ENCODE measurements at places on chromosomes 1 and 21.
A peak's percentile ranks its signal among the peaks of the same experiment; 100 is the strongest.

- DNase-seq: no peak
These were observed 14.4 kb downstream of the HLX start for GRCh38 chr1:220893701-220894024.

DNA sequence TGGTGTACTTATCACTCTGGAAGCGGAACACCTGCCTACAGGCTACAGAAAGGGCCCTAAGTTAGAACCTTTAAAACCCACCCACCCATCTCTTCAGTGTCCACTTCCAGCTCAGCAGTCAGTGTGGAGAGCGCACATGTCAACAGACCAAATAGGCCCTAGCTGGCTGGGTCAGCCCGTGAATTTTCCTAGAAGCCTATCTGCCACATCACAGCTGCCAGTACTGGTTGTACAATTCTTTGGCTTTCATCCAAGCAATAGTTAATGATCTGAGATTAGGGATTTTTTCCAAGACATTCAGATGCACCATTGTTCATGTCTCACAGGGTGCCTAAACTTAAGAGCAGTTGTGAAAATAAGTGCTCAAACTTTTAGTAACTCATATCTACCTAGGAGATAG lies 197.1 kb downstream of the KCNK2 start:
- no peak for DNase-seq

DNA sequence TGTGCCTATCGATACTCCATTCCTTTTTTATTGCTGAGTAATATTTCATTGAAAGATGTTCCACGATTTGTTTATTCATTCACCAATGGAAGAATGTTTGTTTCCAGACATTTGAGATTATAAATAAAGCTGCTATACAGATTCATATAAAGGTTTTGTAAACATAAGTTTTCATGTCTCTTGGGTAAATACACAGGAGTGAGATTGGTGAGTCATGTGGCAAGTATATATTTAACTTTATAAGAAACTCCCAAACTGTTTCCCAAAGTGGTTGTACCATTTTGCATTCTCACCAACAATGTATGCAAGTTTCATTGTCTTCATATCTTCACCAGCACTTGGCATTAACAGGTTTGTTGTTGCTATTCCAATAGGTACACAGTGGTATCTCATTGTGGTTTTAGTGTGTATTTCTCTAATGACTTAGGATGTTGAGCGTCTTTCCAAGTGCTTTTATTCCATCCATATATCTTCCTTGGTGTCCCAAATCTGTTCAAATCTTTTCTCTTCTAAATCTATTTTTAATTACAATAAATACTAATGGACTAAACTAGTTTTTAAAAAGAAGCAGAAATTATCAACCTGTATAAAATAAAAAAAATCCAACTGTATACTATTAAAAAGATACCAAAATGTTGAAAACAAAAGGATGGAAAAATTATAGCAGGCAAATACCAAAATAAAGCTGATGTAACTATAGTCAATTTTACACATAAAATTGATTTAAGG lies 6.6 kb downstream of the SLC9C2 start:
- DNase-seq: no peak

- no peak for DNase-seq
These were observed 139.9 kb downstream of the DHRS3 start for GRCh38 chr1:12477936-12478611.

GRCh38 chr1:208851366-208851765 lies 607.2 kb upstream of the PLXNA2 start:
- DNase-seq: peak; percentile 42

GRCh38 chr1:183881387-183882131 lies 76.6 kb downstream of the RGL1 start:
- DNase-seq: no peak

DNA sequence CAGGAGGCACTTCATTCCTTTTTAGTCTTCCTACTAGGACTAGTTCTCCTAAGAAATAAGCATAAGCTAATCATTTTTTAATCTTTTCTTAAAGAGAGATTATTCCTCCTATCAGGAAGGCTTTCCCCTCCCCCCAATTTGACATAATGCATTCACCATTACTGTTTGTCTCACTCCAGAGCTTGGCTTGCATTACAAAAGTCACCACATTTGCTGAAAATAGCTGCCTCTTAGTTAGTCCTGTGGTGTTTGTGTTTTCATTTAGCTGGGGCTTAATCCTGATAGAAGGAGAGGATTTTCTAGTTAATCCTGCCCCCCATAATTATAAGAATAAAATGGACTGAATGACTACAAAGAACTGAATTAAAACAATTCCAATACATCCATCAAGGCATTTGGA lies 307.1 kb upstream of the RRP15 start:
- DNase-seq: no peak

- DNase-seq: no peak
These were observed 5.9 kb upstream of the HES4 start for GRCh38 chr1:1005774-1006304.

- DNase-seq: no peak
These were observed 1.2 kb downstream of the ELK4 start for GRCh38 chr1:205630651-205631009.
